ENCODE measurements at places on chromosomes 1 and 21.

DNA sequence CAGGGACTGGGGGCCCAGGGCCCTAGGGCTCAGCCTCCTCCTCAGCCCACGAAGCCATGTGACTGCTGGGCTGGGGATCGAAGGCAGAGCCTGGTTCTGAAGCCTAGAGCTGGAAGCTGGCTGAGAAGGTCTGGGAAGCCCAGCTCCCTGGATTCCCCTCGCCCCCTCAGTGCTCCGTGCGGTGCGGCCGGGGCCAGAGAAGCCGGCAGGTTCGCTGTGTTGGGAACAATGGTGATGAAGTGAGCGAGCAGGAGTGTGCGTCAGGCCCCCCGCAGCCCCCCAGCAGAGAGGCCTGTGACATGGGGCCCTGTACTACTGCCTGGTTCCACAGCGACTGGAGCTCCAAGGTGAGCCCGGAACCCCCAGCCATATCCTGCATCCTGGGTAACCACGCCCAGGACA is 9.1 kb downstream of the ADAMTSL4 start:
- DNase-seq = no peak

GRCh38 chr21:38291874-38292273 is 35.1 kb downstream of the KCNJ15 start:
- DNase-seq = no peak

DNA sequence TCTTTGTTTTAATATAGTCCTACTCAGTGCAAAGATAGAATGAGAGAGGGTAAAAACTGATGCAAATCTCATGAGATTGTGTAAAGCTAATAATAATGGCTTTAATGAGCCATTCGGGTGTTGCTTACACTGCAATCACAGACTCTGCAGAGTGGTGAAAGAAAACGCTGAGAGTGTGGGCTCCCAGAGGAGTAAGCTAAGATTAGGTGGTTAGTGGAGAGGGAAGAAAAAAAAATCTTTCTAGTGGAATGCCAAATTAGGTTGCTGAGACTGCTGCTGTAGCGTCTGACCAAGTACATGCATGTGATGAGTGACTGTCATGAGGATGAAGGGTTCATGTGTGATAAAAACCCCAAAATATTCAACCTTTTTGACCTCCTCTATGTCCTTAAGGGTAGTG is 645.9 kb upstream of the ADGRL4 start:
- no peak for DNase-seq

- DNase-seq = peak; percentile 66
Measured at GRCh38 chr1:171817511-171818265, 23.6 kb upstream of the DNM3 start.

- DNase-seq = no peak
Measured at GRCh38 chr1:182889997-182890396, 50.9 kb downstream of the DHX9 start.

DNA sequence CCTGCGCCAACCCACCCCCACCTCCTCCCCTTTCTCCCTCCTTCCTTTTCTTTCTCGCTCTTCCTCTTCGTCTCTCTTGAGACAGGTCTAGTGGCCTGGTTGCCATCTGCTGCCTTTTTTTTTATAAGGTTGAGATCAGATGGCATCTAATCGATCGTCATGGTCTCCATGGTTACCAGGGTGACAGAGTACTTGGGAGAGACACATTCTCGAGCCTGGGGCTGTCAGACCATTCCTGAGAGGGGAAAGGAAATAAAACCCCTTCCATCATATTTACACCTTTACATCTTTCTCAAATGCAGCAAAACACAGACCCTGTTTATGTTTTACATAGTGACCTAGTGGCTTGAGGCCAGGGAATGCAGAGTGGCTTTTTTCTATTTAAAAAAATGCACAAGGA is 53.5 kb upstream of the SLC22A15 start:
- no peak for DNase-seq

DNA sequence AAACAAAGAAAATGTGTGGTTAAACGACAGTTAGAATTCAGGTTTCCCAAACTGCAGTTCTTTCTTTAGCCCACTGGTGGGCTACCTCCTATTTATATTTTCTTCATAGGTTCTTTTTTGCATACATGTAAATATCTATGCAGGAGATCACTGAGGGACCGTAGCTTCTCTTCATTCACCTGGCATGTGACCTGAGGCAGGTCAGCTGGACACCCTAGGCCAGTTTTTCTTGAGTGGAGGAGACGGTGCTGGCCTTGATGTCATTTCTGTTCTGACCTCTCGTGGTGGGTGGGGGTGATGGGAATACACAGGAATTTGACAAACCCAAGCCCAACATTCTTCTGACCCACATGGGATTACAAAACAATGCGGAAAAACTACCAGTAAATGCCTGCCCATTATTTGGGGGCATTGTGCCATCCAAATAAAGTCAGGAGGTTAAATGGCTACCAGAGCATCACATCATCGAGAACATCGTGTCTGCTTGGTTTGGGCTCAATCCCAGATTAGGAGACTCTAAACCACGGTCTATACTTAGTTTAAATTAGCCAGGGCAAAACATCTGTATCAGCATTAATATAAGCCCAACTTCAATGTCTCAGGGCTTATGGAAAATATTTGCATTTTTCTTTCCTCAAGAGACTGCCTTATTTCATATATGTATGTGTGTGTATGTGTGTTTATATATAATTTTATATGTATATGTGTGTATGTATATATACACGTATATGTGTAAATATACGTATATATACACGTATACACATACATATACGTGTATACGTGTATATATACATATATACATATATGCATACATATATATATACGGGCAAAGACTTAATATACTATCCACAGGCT is 7.4 kb upstream of the IRF2BP2 start:
- no peak for DNase-seq

- DNase-seq = no peak
Measured at GRCh38 chr1:162840250-162840839, 20.6 kb downstream of the CCDC190 start.

DNA sequence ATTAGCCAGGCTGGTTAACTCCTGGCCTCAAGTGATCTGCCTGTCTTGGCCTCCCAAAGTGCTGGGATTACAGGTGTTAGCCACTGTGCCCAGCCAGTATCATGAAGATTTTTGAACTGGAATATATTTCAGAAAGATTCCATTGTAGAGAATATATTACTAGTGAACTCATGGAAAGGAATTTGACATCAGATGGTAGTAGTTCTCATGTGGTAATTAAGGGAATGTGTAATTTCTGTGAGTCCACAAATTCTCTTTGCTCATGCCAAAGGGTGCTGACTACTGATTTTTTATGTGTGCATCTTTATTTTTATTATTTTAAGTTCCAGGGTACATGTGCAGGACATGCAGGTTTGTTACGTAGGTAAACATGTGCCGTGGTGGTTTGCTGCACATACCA is 10.4 kb downstream of the DTL start:
- no peak for DNase-seq

DNA sequence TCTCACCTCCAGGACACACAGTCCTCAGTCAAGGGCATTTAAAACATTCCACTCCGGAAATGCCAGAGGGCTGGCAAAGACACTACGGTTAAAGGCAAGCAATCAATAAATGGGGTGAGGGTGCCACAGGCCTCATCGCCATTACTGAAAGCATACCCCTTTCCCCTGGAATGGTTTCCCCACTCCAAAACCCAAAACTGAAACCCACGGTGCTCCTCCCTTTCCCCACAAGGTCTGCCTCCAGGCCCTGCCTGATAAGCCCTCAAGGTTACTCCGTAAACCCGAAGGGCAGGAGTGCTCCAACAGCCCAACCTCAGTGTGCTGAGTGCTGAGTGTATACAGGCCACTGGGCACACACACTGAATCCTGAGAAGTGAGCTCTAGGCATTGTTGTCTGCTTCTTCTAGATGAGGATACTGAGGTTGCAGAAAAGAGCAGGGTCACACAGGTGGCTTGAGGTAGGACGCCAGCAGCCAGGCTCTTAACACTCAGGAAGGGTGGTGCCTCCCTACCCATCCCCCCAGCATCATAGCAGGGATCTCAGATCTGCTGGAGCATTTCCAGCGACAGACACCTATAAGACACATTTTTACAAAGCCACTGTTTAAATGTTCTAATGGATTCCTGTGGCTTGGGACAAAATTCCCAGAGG is 29.0 kb downstream of the SSBP3 start:
- DNase-seq = no peak

- peak; percentile 65 for DNase-seq
Measured at GRCh38 chr21:44872649-44873355, 688 bp downstream of the PTTG1IP start.

DNA sequence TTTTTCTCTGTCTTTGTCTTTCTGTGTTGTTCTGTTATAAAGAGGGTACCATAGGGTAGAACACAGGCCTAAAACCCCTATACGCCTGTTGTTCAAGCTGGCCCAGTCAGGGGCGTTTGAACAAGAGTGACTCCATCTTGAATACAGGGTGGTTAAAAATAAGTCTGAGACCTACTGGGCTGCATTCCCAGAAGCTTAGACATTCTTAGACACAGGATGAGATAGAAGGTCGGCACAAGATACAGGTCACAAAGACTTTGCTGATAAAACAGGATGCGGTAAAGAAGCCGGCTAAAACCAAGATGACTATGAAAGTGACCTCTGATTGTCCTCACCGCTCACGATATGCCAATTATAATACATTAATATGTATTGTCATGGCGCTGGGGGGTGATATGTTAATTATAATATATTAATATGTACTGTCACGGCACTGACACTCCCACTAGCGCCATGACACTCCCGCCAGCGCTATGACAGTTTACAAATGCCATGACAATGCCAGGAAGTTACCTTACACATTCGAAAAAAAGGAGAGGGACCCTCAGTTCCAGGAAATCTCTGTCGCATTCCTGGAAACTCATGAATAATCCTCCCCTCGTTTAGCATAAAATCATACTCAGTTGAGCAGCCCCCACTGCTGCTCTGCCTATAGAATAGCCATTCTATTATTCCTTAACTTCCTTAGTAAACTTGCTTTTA is 58.5 kb upstream of the KLHDC7A start:
- DNase-seq = no peak

DNA sequence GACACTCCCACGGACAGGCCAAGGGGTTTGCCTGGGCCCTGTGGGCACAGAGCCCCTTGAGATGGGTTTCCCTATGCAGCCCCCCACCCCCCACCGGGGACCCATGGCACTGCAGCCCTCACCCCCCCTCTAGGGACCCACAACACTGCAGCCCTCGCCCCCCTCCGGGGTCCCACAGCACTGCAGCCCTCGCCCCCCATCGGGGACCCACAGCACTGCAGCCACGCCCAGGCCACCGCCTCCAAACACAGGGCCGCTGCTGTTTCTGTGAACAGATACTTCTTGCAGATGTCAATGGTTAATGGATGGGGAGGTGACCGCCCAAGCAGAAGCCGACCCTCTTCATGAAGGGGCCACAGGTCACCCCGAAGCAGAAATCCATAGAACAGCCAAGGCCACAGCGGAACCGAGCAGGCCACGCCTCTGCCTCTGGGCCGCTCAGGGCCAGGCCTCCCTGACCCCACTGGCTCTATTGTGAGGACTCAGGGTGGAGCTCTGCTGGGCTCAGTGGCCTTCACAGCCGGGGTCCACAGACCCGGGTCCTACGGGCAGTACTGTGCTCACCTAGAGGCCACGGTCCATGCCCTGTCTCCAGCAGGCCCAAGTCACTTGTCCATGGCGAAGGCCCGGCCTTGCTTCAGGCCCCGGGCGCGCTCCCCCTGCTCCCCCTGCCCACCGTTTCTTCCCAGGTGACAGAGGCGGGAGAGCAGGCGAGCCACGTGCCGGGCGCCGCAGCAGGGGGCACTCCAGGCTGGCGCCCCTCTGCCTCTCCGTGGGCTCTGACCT is 4.1 kb upstream of the POFUT2 start:
- peak; percentile 52 for DNase-seq

GRCh38 chr1:57826535-57826934 is 402.7 kb upstream of the DAB1 start:
- no peak for DNase-seq

- DNase-seq = no peak
Measured at GRCh38 chr21:25999921-26000582, 170.5 kb downstream of the APP start.

DNA sequence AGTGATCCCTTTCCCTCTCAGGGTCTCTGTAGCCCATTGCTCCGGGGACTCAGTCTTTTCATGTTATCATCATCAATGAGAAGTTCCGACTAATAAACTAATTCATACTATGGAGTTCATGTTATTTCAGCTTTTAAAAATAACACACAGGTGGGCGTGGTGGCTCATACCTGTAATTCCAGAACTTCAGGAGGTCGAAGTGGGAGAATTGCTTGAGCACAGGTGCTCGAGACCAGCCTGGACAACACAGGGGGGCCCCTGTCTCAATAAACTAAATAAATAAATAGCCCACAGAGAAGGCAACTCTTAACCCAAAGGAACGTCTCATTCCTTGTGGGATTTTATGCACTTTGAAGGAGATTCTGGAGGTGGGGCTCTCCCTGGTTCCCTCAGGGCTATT is 14.5 kb downstream of the MYBPH start:
- DNase-seq = no peak

- peak; percentile 72 for DNase-seq
Measured at GRCh38 chr1:182175361-182175931, 113.9 kb upstream of the ZNF648 start.

- no peak for DNase-seq
Measured at GRCh38 chr1:222521299-222522104, 26.4 kb downstream of the HHIPL2 start.

- DNase-seq = no peak
Measured at GRCh38 chr1:93810316-93810715, 68.7 kb downstream of the DNTTIP2 start.

GRCh38 chr1:147598621-147599361 is 57.5 kb downstream of the BCL9 start:
- DNase-seq = no peak

- no peak for DNase-seq
Measured at GRCh38 chr21:34582506-34583150, 32.3 kb downstream of the RCAN1 start.

- no peak for DNase-seq
Measured at GRCh38 chr21:18356801-18357200, 46.8 kb downstream of the TMPRSS15 start.

- no peak for DNase-seq
Measured at GRCh38 chr1:246641394-246641793, 75.1 kb downstream of the CNST start.

- DNase-seq = no peak
Measured at GRCh38 chr1:220956501-220957232, 77.4 kb downstream of the HLX start.

GRCh38 chr1:46549697-46550681 is 1.5 kb downstream of the KNCN start:
- peak; percentile 45 for DNase-seq

GRCh38 chr1:243505986-243506689 is 250.3 kb downstream of the SDCCAG8 start:
- no peak for DNase-seq

DNA sequence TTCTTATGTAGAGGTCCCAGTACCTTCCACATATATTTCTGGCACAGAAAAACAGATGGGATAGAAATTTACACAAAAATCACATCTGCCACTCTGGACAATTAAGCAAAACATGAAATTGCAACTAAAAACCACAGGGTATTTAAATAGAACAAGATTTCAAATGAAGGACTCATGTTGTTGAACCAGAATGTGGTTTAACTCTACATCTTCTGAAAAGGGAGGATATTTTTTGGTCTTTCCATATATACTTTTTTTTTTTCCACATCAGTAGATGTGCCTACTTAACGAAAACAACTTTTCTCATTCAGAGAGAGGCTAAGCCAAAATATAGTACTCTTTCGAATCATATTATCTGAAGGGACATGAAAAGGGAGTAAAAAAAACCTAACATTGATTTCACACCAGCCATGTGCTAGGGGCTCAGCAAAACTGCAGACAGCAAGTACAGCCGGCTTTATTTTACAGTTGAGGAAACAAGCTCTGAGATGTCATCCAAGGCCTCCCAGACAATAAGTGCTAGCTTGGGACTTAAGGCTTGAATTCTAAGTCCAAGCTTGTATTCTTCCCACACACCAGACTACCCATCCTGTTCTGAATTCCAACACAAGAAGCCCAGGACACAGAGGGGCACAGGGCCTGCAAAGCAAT is 208.9 kb downstream of the PBX1 start:
- no peak for DNase-seq
